ENCODE measurements at places on chromosomes 1 and 21. TPM values are rescaled to one million over a fixed set of nuclear protein-coding genes. Genes with fewer than 3 reads are reported as not detected.
A peak's percentile ranks its signal among the peaks of the same experiment; 100 is the strongest.

DNA sequence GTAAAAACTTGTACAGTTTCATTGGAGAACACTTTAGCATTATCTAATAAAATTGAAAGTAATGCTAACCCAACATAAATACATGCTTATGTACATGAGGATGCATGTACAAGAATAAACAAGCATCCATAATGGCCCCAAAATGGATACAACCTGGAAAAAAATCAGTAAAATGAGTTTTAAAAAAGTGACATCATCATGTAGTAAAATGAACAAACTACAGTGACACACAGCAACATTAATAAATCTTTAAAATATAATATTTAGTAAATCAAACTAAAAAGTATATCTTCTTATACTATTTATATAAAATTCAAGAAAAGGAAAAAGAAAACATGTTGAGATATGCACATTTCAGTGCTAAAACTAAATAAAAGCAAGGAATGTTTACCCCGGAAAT is 140.5 kb downstream of the CLEC20A start:
- H3K4me1 ChIP-seq, result peaks cover 63% of the 10 kb centered on the region
- no peaks in the 10 kb centered on the region for H3K27me3 ChIP-seq
- no peaks in the 10 kb centered on the region for H3K36me3 ChIP-seq
- DNase-seq, result no peak
- H3K4me3 ChIP-seq, result no peak overlapping the region

GRCh38 chr1:69129538-69129937 is 438.2 kb upstream of the LRRC7 start:
- no peaks in the 10 kb centered on the region for H3K36me3 ChIP-seq
- H3K27ac ChIP-seq, result no peak overlapping the region
- no peaks in the 10 kb centered on the region for H3K27me3 ChIP-seq
- no peaks in the 10 kb centered on the region for H3K4me1 ChIP-seq
- H3K4me3 ChIP-seq, result no peak overlapping the region

DNA sequence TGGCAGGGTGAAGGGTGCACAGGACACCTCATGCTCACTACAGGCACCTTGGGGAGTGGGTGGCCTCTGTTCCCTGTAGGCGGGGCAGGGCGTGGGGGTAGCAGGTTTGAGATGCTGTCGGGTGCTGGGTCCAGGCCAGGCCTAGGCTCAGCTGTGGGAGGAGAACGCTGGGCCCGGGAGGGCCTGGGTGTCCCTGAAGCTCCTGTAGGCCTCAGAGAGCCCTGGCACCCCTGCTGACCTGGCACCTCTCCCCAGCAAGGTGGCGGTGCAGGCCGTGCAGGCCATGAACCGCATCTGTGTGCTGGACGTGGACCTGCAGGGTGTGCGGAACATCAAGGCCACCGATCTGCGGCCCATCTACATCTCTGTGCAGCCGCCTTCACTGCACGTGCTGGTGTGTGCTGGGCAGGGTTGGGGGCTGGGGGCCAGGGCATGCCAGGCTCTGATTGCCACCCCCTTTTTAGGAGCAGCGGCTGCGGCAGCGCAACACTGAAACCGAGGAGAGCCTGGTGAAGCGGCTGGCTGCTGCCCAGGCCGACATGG is 2.5 kb upstream of the GJC2 start:
- peaks cover 92% of the 10 kb centered on the region for H3K4me1 ChIP-seq
- H3K36me3 ChIP-seq, result peaks cover 37% of the 10 kb centered on the region
- no peak overlapping the region for H3K27ac ChIP-seq
- no peak overlapping the region for H3K4me3 ChIP-seq
- H3K27me3 ChIP-seq, result no peaks in the 10 kb centered on the region

GRCh38 chr1:209747580-209748262 is 8.1 kb upstream of the TRAF3IP3 start:
- no peaks in the 10 kb centered on the region for H3K27me3 ChIP-seq
- H3K4me1 ChIP-seq, result peaks cover 35% of the 10 kb centered on the region
- peak; percentile 87 for DNase-seq
- H3K36me3 ChIP-seq, result no peaks in the 10 kb centered on the region
- peak overlapping the region; percentile 49 for H3K4me3 ChIP-seq
- peak overlapping the region; percentile 90 for H3K27ac ChIP-seq

- no peaks in the 10 kb centered on the region for H3K36me3 ChIP-seq
- H3K27me3 ChIP-seq, result peaks cover 4% of the 10 kb centered on the region
- H3K27ac ChIP-seq, result no peak overlapping the region
- no peaks in the 10 kb centered on the region for H3K4me1 ChIP-seq
- no peak for DNase-seq
- no peak overlapping the region for H3K4me3 ChIP-seq
These were observed 296.1 kb downstream of the HHIPL2 start for GRCh38 chr1:222251847-222252246.

DNA sequence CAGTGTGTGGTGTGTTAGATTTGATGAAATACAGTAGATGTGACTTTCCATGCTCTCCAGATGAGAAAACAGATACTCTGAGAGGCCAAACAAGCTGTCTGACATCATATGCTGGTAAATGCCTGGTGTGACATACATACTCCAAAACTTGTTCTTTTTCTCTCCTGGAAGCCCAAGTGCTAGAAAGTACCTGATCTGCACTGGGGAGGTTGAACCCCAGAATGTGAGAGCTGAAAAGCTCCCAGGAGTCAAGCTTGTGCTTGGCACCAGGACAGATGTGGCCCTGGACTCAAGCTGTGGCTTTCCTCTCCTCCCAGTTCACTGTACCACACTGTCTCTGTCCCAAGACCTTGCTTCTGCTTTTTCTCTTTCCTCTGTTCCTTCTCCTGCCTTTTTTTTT is 389.0 kb upstream of the USP24 start:
- no peaks in the 10 kb centered on the region for H3K4me1 ChIP-seq
- H3K36me3 ChIP-seq, result no peaks in the 10 kb centered on the region
- H3K27me3 ChIP-seq, result no peaks in the 10 kb centered on the region
- H3K4me3 ChIP-seq, result no peak overlapping the region

DNA sequence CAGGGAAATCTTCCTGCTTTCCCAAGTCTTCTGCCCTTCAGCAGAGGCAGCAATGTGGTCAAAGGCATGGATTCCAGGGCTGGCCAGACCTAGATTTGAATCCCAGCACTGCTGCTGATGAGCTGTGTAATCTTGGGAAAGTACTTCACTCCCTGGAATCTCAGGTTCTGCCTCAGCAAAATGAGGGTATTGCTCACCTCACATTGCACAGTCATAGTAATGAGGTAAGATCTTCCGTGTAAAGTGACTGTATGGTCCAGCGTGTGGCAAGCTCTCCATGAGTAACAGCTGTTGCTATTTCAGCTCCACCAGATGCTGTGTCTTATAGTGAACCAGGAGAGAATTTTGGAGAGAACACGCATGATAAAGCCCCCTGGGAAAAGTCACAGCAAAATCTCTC is 56.1 kb upstream of the F3 start:
- no peak overlapping the region for H3K4me3 ChIP-seq
- H3K27ac ChIP-seq, result no peak overlapping the region
- no peaks in the 10 kb centered on the region for H3K27me3 ChIP-seq
- H3K4me1 ChIP-seq, result peaks cover 6% of the 10 kb centered on the region
- DNase-seq, result no peak

DNA sequence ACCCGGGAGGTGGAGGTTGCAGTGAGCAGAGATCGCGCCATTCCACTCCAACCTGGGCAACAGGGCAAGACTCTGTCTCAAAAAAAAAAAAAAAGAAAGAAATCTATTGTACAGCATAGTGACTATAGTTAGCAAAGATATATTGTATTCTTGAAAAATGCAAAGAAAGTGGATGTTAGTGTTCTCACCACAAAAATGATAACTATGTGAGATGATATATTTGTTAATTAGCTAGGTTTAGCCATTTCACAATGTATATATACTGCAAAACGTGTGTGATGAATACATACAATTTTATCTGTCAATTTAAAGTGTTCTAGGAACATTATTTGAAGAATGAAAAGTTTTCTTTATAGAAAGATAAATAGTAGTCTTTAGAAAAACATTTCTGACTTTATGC is 179.9 kb downstream of the AK5 start:
- no peak overlapping the region for H3K27ac ChIP-seq
- DNase-seq, result no peak
- no peak overlapping the region for H3K4me3 ChIP-seq
- no peaks in the 10 kb centered on the region for H3K4me1 ChIP-seq

GRCh38 chr1:66269222-66269621 is 264.7 kb upstream of the SGIP1 start:
- H3K27me3 ChIP-seq, result no peaks in the 10 kb centered on the region
- H3K27ac ChIP-seq, result no peak overlapping the region
- no peaks in the 10 kb centered on the region for H3K36me3 ChIP-seq
- peaks cover 93% of the 10 kb centered on the region for H3K4me1 ChIP-seq
- H3K4me3 ChIP-seq, result no peak overlapping the region
- no peak for DNase-seq

DNA sequence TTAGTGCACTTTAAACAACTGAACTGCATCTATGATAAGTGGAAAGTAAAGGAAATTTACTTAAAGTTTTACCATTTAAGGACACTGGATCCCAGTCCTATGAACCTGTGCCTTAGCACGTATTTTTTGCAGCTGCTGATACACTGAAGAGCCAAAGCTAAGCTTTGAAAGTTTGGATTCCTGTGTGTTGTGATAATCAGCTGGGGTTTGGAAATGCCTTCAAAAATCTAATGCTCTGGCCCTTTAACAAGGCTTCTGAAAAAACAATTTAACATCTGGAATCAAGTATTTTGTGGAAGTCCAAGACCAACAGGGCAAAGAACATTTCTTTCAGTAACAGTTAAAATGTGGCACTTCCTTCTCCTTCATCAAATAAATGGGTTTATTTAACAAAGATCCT is 51.8 kb downstream of the DDAH1 start:
- no peaks in the 10 kb centered on the region for H3K4me1 ChIP-seq
- H3K27ac ChIP-seq, result no peak overlapping the region

DNA sequence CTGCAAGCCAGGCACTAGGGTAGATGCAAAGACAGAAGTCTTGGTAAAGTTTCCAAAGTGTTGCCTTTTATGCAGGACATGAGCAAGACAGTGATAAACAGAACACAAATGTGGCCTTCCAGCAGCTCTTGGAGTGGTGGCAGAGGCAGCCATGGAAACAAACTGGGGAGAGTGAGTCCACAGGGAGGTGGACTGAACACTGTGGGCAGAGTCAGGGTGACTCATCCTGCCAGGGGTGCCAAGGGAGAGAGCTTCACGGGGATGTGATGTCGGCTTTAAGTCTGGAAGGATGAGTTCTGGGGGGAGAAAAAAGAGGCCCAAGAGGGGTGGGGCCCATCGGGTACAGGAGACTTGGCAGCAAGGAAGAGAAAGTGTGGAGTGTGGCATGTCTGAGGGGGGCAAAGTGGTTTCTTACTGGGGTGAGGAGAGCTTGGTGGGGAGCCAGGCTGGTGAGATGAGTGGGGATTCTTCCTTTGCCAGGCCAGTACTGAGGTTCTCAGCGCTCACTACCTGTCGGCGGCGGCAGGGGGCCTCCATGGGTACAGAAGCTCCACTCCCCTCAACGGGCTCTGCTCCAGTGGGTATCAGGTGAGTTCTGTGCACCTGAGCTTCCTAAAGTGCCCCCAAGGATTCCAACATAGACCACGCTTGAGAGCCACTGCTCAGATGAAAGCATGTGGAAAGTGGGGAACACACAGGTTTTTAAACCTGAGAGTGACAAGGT is 41.8 kb downstream of the KIAA0040 start:
- no peak overlapping the region for H3K27ac ChIP-seq
- no peaks in the 10 kb centered on the region for H3K36me3 ChIP-seq
- H3K4me1 ChIP-seq, result peaks cover 24% of the 10 kb centered on the region
- H3K27me3 ChIP-seq, result peaks cover 17% of the 10 kb centered on the region

- H3K27me3 ChIP-seq, result no peaks in the 10 kb centered on the region
- no peak overlapping the region for H3K4me3 ChIP-seq
- no peaks in the 10 kb centered on the region for H3K36me3 ChIP-seq
- no peak overlapping the region for H3K27ac ChIP-seq
- DNase-seq, result no peak
These were observed 139.7 kb upstream of the ERRFI1 start for GRCh38 chr1:8165595-8166360.

DNA sequence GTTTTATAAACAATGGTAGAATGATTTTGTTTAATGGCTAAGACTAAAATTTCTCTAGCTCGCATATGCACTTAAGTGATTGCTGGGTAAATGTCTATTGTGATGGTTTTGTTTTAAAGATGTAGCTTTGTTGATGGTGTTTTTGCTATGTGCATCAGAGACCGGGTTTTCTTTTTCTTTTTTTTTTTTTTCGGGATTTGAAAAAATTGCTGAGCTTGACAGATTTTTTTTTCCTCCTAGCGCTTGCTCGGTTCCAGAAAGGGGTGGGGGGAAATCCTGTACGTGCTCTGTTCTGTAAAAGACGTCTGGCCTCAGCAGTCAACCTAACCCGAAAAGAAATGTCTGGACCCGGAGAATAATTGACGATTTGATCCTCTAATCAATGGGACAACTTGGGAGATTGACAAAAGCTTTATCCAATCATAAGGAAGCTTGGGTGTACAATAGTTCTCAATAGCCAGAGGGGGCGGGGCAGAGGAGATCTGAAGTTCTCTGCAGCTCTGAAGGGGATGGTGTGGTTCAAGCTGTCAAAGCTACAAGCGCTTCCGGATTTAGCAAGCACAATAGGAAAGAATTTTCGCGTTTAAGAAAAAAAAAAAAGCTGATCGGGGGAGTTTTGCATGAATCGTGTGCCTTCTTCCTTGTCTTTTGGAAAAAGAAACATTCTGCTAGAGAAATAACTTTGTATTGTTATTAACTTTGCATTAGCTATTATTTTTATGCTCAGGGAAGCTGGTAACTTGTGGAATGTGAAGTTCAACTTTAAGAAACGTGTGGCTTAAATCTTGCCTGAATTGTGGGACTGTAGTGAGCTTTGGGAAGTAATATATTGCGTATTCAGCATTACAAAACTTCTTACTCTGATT is 4.5 kb upstream of the NFIA start:
- peaks cover 58% of the 10 kb centered on the region for H3K4me1 ChIP-seq
- H3K27me3 ChIP-seq, result no peaks in the 10 kb centered on the region
- H3K27ac ChIP-seq, result peak overlapping the region; percentile 98
- peak; percentile 91 for DNase-seq

GRCh38 chr1:62621907-62622306 is 24.6 kb downstream of the ANGPTL3 start:
- H3K27ac ChIP-seq, result no peak overlapping the region
- H3K4me1 ChIP-seq, result no peaks in the 10 kb centered on the region
- H3K27me3 ChIP-seq, result no peaks in the 10 kb centered on the region
- H3K4me3 ChIP-seq, result no peak overlapping the region

GRCh38 chr1:209577346-209577745 is 6.2 kb upstream of the CAMK1G start:
- H3K4me1 ChIP-seq, result no peaks in the 10 kb centered on the region
- no peak overlapping the region for H3K4me3 ChIP-seq
- H3K27ac ChIP-seq, result no peak overlapping the region
- no peak for DNase-seq
- no peaks in the 10 kb centered on the region for H3K36me3 ChIP-seq

DNA sequence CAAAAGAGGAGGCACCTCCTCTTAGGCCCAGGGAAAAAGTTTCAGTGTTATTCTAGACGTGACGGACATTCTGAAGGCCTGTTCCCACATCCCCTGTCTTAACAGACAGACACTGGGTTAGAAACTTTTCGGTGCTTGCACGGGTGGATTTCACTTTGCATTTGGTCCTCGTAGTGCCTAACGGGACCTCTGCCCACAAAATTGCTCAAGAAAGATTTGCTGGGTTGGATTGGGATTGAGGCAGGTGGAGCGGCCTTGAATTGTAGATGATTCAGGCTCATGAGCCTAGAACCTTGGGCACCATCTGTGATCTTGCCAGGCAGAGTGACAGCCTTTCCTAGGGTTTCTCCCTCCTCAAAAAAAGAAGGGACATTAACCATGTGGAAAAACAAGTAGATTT is 2.8 kb downstream of the PLA2G5 start:
- no peaks in the 10 kb centered on the region for H3K27me3 ChIP-seq
- peaks cover 18% of the 10 kb centered on the region for H3K36me3 ChIP-seq
- H3K4me1 ChIP-seq, result peaks cover 90% of the 10 kb centered on the region

TTC24 gene
- total RNA-seq, result not detected

PLEKHA6 gene
- total RNA-seq, result 28.8 TPM

ATAD3C gene
- 2.8 TPM for total RNA-seq

WASF2 gene
- total RNA-seq, result 51.2 TPM

TXNDC12 gene
- 25.7 TPM for total RNA-seq

PRAMEF1 gene
- not detected for total RNA-seq

Measured in left ventricle myocardium inferior (tissue), 1 donor.